ENCODE measurements at places on chromosomes 1 and 21.

DNA sequence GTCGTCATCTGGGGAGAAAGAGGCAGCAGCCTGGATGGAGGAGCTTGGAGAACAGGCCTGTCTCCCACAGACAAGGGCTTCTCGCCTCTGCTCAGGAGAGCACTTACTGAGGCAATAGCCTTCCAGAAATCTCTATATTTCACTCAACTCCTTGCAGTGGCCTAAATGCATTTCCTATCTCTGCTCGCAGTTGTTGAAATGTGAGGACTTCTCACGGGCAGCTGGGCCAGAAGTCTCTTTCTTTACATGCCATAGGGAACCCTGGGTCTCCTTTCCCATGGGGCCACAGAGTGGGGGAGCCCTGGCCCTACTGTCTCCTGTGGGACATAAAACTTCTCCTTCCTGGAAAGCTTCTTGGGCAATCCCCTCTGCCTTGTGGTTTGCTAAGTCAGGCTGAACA is 43.5 kb upstream of the KIF21B start:
- DNase-seq, result no peak

GRCh38 chr21:44306936-44307704 is 7.3 kb downstream of the PFKL start:
- DNase-seq, result no peak

GRCh38 chr1:245181158-245181517 is 26.4 kb downstream of the KIF26B start:
- no peak for DNase-seq

GRCh38 chr1:205082431-205082830 is 1.8 kb downstream of the TMEM81 start:
- DNase-seq, result no peak

DNA sequence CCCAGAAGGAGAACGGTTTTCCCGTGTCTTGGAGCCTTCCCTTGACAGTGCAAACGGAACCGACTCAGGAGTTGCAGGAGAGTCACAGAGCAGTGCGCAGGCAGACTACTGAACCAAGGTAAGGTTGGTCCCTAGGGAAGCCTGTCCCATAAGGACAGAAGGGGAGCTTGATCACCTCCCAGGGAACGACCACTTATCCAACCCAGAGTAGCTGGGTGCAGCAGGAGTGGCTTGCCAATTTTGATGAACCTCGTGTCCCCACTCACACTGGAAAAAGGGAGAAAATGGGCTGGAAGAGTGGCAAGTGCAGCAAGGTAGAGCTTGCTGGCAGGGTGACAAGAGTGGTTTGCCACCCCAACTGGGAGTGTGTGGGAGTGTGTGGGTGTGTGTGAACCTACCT is 95.1 kb downstream of the LIPI start:
- DNase-seq, result no peak

DNA sequence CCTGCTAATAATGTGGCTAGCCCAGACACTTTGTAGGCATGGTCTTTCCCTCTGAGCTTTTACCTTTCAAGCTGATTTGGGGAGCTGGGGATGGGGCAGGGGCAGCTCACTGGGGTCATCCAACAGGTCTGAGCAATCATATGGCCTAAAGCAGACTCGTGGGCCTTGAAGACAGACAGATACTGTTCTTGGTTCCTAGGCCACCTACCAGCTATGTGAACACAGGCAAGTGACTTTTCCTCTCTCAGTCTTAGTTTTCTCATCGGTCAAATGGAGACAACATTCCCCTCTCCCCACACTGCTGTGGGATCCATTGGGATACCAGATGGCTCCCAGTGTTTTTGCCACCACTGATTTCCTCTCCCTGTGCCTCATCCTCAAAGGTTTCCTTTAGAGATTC is 181.8 kb downstream of the RRAGC start:
- no peak for DNase-seq

- no peak for DNase-seq
Observed at GRCh38 chr1:75548721-75549480, 62.0 kb downstream of the SLC44A5 start.

GRCh38 chr1:38932571-38932970 is 9.1 kb downstream of the RHBDL2 start:
- no peak for DNase-seq

GRCh38 chr21:33441489-33442477 is 38.0 kb downstream of the TMEM50B start:
- DNase-seq, result no peak

DNA sequence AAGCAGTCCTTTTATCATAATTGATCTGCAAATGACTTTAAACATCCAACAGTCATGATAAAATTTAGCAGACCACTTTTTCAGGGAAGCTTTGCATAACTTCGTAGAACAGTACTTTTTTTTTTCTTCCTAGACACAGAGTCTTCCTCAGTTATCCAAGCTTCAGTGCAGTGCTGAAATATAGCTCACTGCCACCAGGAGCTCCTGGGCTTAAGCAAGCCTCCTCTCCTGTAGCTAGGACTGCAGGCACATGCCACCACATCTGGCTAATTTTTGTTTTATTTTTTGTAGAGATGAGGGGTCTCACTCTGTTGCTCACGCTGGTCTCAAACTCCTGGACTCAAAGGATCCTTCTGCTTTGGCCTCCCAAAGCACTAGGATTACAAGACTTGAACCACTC is 3.8 kb downstream of the F13B start:
- no peak for DNase-seq

- DNase-seq, result no peak
Observed at GRCh38 chr1:53190210-53190611, 6.4 kb upstream of the CPT2 start.

DNA sequence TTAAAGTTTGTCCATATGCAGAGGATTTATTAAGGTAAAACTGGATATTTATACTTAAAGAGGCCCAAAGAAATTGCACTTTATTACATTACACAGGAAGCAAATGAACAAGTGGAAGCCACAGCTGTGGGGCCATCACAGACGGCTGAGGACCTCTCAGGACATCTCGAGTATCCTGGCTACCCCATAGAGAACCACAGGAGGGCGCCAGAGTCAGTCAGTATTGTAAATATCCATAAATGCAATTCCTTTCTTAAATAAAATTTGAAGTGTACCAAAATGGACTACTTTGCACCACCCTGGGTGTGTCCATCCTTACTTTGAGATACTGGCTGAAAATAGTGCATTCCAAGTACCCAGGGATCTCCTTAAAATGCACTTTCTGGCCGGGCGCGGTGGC is 257.2 kb downstream of the MRPL39 start:
- no peak for DNase-seq

GRCh38 chr1:204577794-204578478 is 61.7 kb downstream of the MDM4 start:
- DNase-seq, result no peak

- no peak for DNase-seq
Observed at GRCh38 chr1:158180741-158181576, at the start of gene CD1D. CD1D (plus strand) TSS chr1:158180895; CDS start chr1:158181102, 207 bp downstream.

- no peak for DNase-seq
Observed at GRCh38 chr1:68128157-68128556, 77.7 kb upstream of the DIRAS3 start.

- no peak for DNase-seq
Observed at GRCh38 chr1:45815667-45816458, 12.5 kb downstream of the MAST2 start.

DNA sequence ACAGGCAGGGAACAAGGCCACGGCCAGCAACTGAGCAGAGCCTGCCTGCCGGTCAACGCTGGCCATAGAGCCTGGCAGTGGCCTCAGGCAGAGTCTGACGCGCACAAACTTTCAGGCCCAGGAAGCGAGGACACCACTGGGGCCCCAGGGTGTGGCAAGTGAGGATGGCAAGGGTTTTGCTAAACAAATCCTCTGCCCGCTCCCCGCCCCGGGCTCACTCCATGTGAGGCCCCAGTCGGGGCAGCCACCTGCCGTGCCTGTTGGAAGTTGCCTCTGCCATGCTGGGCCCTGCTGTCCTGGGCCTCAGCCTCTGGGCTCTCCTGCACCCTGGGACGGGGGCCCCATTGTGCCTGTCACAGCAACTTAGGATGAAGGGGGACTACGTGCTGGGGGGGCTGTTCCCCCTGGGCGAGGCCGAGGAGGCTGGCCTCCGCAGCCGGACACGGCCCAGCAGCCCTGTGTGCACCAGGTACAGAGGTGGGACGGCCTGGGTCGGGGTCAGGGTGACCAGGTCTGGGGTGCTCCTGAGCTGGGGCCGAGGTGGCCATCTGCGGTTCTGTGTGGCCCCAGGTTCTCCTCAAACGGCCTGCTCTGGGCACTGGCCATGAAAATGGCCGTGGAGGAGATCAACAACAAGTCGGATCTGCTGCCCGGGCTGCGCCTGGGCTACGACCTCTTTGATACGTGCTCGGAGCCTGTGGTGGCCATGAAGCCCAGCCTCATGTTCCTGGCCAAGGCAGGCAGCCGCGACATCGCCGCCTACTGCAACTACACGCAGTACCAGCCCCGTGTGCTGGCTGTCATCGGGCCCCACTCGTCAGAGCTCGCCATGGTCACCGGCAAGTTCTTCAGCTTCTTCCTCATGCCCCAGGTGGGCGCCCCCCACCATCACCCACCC is at the start of gene TAS1R3:
Gene TAS1R3 (plus strand): TSS at position 213 of the 898 bp plus-strand sequence. CDS start 66 bp downstream, at position 279.
- DNase-seq, result no peak

GRCh38 chr21:24298040-24298439 is 1309.2 kb downstream of the MRPL39 start:
- DNase-seq, result no peak

DNA sequence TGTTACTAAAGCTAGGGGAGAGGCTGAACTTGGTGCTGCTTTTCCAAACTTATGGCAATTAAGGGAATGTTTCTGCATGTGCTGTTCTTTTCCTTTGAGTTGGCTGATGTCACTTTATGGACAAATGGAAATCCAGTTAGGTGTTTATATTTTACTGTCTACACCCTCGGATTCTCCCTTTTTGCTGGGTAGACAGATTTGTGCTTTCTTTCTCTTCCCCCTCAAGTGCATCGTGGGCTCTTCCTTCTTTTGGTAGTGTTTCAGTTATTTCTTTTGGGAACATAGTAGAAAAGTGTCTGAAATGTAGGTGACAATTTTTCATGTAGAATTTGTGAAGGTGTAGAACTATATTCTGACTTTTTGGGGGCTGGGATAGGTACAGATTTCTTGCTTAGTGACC is 22.9 kb downstream of the SYT14 start:
- DNase-seq, result no peak

GRCh38 chr1:173506437-173506836 is 29.3 kb downstream of the PRDX6 start:
- no peak for DNase-seq

GRCh38 chr1:227541796-227542152 is 21.6 kb upstream of the ZNF678 start:
- no peak for DNase-seq

DNA sequence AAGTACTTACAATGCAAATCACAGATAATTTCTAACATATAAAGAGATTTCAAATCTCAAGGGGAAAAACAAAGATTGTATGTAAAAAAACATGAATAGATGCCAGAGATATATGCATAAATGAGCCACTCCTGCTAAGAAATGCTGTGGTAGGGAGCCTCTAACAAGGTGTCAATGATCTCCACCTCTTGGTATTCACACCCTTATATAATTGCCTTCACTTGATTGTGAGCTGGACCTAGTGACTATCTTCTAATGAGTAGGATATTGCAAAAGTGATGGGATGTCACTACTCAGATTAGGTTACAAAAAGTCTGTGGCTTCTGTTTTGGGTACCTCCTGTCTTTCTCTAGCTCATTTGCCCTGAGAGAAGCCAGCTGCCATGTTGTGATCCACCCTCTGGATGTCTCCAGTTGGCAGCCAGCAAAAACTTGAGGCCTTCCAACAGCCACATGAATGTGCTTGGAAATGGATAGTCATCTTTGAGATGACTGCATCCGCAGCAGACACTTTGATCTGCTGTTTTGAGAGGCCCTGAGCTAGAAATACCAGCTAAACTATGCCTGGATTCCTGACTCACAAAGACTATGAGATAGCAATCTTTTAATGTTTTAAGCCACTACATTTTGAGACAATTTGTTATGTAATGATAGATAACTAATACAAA is 196.1 kb upstream of the FGGY start:
- no peak for DNase-seq

DNA sequence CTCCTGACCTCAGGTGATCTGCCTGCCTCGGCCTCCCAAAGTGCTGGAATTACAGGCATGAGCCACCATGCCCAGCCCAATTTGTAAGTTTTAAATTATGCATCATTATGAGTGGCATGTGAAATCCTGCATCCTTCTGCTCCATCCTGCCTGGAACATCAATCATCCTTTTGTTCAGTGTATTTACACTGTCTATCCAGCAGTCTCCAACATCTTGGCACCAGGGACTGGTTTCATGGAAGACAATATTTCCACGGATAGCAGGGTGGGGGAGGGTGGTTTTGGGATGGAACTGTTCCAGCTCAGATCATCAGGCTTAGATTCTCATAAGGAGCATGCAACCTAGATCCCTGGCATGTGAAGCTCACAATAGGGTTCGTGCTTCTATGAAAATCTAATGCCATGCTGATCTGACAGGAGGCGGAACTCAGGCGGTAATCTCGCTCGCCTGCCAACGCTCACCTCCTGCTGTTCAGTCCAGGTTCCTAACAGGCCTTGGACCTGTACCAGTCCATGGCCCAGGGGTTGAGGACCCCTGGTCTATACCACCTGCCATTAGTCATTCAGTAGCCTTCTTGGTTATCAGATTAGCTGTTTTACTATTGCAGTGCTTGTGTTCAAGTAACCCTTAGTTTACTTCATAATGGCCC is 22.2 kb upstream of the TCEA3 start:
- no peak for DNase-seq

Data from bone marrow (tissue), 2 donors.